ENCODE measurements at places on chromosomes 2 and 18.

GRCh38 chr2:17599617-17600016 is 59.1 kb downstream of the VSNL1 start:
- DNase-seq: no peak

- DNase-seq: no peak
Measured at GRCh38 chr2:72011370-72011689, 136.3 kb downstream of the CYP26B1 start.

- no peak for DNase-seq
Measured at GRCh38 chr2:119731983-119732382, 27.7 kb upstream of the PTPN4 start.

DNA sequence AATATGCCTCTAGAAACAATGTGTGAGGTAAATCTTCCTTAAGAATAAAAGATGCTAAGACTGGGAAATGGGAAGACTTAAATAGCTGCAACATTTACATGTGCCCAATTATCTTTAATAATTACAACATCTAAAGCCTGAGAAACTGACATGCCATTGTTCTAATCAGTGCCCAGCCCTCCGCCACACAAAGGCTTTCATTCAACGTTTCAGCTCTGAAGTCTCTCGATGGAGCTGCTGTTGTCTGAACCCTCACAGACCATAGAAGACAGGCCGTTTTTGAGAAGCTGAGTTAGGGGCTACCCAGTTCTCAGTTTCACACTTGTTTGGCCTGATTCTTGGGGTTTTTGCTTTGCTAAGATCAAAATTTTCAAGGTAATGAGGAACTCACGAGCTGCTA is 315.4 kb upstream of the CHST9 start:
- no peak for DNase-seq

GRCh38 chr2:160091381-160091780 is 29.0 kb upstream of the PLA2R1 start:
- DNase-seq: peak; percentile 68

DNA sequence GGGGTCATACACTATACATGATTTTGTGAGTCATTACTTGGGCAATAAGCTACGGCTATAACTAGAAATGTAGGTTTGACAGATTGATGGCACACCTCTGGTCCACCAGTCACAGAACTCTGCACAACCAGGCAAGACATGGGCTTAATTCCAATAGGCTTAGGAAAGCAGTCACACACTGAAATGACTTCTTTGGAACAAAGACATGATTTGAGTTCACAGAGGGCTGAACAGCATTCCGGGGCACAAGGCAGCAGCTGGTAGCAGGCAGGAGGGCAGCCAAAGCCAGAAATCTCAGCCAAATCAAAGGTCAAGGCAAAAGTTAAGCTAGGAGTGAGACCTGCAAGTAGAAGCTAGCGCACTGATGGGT is 27.4 kb downstream of the FABP1 start:
- no peak for DNase-seq

DNA sequence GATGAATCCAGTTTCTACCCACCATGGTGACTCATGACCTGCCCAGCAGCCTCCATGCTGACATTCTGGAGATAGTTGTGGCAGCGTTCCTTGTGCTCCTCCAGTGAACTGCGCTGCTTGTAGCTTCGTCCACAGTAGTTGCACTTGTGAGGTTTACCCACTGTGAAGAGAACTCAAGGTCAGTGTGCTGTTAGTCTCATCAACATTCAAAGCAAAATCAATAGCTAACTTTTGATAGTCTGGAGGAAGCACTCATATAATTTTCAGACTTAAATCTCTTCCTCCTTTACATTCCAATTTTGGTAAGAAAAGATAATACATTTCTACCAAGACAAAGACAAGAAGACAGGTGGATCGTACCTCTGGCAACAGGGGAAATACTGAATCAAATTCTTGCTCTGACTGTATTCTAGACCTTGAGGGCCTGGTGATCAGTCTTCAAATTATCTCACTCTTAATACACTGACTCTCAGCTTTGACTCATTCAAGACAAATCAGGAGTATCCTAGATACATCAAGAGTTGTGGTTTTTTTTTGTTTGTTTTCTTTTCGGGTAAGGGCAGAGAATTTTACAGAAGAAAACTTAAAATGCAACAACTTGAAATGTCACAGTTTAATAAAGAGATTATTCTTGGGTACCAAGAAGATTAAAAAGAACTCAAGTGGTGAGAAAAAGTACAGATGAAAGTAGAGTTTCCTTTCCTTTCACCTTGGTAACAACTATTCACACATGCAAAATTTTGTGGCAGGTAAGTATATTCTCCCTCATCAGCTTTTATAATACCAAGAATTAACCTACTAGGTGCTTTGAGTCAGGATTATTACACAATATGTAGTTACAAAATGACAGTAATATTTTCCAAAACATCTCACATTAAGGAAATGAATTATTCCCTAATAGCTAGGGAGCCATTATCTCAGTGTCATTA is 129.2 kb downstream of the IKZF2 start:
- peak; percentile 25 for DNase-seq

DNA sequence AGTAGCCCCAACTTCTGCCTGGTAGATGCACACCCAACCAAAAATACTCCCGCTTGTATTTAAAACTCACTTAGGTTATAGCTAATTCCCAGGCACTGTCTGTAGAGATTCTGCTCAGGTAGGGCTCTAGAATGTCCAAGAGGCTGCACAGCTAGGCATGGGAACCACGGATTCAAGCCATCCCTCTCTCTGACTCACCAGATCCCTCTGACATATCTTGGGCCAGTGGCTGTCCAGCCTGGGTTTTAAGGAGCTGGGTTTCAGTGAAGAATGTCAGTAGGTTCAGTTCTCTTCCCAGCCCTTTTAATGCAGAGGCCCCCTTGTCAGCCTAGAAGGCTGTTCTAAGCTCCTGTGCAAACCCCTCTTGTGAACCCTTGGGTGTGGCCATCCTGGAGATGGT is 15.9 kb upstream of the IL1R1 start:
- DNase-seq: peak; percentile 57

GRCh38 chr18:48687346-48688042 is 148.7 kb downstream of the CTIF start:
- no peak for DNase-seq

DNA sequence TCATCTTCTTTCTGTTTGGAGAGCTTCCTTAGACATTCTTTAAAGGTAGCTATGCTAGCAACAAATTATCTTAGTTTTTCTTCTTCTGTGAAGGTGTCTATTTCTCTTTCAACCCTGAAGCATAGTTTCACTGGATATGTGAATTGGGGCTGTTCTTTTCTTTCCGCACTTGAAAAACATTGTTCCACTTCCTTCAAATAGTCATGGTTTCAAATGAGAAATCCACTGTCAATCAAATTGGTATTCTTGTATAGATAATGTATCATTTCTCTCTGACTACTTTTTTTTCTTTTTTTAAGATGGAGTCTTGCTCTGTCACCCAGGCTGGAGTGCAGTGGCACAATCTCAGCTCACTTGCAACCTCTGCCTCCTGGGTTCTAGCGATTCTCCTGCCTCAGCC is 254.0 kb downstream of the ANAPC1 start:
- DNase-seq: no peak

- no peak for DNase-seq
Measured at GRCh38 chr18:10379522-10379921, 74.9 kb upstream of the APCDD1 start.

DNA sequence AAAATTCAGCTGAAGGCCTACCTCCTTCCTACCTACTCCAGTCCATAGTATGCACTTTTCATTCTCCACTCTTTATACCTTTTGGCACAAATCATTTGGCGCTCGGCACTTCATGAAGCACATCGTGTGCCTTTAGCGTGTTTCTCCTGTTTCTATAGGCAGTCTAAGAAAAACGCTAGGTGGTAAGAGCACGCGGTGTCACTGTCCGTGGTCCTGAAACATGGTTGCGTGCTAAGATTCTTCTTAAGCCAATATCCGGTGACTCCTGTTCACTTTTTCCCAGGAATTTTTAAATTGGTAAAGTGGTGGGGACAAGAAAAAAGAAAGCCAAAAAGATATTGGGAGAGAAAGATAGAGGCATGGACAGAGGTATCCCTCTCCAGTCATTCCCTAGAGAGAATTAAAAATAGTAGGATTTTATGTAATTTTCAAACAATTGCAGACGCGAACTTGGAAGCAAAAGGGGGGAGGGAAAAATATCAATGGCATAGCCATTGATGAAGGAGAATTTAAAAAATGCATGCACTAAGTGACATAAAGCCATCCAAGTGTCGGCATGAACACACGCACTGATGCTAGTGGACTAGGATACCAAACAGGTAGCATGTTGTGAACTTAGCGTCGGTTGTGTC is 1.4 kb upstream of the CTNNA2 start:
- peak; percentile 56 for DNase-seq

GRCh38 chr18:47899107-47899840 is 31.2 kb downstream of the SMAD2 start:
- no peak for DNase-seq

DNA sequence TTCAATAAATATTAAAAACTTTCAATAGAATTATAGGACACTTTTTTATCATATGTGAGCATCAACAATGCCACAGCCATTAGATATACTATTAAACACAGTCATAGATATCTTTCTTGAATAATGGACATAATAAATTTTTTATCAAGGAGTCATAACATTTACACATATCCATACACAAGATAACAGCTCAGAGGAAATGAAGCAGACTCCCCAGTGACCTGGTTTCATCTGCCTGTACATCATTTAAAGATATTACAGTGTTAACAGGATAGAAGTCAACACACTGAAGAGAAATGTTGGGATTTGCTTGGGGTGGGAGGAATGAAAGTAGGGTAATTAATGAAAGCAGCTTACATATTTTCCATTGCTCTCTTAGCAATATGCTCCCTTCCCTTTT is 5.1 kb downstream of the SCG2 start:
- DNase-seq: no peak

GRCh38 chr18:8549254-8549757 is 59.9 kb upstream of the RAB12 start:
- no peak for DNase-seq

GRCh38 chr2:28979041-28979440 is 2.1 kb upstream of the TOGARAM2 start:
- DNase-seq: no peak

DNA sequence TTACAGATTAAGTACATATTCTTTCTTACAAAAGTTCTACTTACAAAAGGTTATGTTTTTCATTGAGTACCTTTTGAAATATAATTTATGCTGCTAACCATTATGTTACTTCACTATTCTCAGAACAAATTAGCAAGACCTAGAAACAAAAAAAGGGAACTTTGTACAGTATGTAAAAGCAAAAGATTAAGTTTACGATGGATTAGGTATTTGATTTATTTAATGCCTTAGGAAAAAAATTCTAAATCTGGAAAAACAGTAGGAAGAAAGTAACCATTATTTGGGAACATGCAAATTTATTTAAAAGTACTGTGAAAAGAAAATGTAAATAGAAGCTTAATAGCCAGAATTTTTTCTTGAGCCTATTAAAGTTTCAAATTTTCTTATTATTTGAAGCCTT is 144.6 kb downstream of the AGPS start:
- no peak for DNase-seq

- no peak for DNase-seq
Measured at GRCh38 chr2:179595284-179595683, 266.1 kb downstream of the ZNF385B start.

DNA sequence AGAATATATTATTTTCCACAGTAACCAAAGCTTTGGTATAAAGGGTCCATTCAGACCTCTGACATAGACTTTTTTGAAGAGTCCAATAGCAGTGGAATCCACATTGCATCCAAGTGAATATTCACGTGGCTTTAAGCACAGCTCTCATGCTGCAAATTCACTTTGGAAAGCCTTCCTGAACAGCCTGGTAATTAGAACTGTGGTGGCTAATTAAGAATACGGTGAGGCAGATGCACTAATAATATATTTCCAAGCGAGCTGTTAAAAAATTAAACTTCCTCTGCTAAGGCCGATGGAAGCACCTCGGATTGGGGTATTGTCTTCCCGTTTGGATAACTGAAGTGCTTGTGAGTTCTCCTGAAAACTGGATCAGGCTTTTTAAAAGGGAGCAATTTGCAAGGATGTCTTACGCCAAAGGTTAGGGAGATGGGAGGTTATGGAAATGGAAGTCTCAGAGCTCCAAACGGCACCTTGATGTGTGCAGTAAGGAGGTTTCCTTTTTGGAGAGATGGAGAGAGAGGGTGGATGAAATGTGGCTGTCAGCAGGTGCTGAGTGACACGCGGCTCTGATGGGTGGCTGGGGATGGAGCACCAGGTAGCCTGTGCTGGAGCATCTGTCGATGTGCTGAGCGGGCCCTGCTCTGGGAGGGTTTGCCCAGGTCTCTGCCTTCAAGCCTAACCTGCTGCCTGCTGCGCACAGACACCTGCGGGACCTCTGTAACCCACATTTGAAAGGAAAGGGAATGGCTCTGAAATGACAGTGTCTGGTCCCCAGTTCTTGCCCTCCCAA is 37.5 kb downstream of the CABLES1 start:
- DNase-seq: no peak

GRCh38 chr2:648476-649424 is 28.5 kb downstream of the TMEM18 start:
- no peak for DNase-seq

- DNase-seq: no peak
Measured at GRCh38 chr2:2880938-2881337, 496.7 kb downstream of the EIPR1 start.

GRCh38 chr2:6290217-6291015 is 575.3 kb downstream of the CMPK2 start:
- no peak for DNase-seq

GRCh38 chr2:3034856-3035255 is 342.8 kb downstream of the EIPR1 start:
- no peak for DNase-seq

DNA sequence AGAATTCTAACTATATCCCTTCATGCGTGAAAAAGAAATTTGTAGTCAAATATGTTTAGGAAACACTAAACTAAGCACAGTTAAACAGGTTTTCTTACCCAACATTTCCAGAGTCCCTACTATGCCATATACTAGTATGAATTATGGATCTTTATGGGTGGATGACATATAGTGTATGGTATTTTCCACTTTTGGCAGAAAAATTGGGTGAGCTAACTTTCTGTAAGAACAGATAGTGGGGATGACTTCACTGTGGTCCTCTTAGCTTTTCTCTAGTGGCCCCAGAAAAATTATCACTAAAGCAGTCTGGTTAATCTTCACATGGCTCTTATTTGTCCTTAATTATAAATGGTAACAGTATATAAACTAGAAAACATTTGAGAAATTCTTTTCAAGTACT is 240.0 kb upstream of the GULP1 start:
- DNase-seq: no peak

DNA sequence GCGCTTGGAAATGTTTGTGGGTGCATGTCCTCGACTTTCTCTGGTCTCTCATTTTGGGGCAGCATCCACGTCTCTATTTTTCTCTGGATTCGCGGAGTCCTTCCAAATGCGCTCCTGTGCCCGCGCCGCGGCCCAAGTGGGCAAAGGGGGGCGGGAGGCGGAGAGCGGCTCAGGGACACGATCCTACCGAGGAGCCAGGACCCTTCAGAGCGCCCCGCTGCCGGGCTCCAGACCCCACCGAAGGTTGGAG is 990 bp downstream of the EPAS1 start:
- DNase-seq: no peak

Measured in fibroblast of pulmonary artery (primary cell).